ENCODE measurements at places on chromosomes 11 and 22.

DNA sequence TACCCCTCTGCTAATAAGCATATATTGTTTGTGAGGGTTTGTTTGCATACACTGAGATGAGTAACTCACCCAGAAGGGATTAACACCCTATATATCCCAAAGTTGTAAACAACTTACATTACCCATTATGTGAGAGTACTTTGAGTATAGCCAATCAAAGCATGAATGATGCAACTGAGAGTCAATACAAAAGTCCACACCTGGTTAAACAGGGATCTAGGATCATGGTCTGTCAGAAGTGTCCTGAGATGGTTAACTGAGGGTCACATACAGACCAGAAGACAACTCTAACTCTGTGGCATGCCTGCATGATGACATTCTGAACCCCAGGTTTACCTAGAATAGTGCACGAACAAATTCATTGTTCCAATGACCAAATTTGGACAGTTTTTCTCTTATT is 17.4 kb upstream of the OR10A5 start:
- DNase-seq: no peak

DNA sequence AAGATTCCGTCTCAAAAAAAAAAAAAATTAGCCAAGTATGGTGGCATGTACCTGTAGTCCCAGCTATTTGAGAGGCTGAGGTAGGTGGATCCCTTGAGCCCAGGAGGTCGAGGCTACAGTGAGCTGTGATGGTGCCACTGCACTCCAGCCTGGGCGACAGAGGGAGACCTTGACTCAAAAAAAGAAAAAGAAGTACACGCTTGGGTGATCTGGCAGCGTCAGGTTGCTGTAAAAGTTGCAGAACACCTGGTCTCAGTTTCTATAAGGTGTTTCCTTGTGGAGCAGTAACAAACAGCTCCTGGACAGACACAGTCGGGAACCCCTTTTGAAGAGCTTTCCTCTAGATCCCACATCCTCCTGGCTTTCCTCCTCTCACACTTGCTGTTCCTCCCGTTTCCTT is 45.8 kb downstream of the SCGB1A1 start:
- no peak for DNase-seq

- DNase-seq: no peak
Measured at GRCh38 chr22:19622061-19622441, 92.3 kb upstream of the SEPTIN5 start.

GRCh38 chr11:103671143-103671651 is 365.2 kb upstream of the DDI1 start:
- DNase-seq: no peak

DNA sequence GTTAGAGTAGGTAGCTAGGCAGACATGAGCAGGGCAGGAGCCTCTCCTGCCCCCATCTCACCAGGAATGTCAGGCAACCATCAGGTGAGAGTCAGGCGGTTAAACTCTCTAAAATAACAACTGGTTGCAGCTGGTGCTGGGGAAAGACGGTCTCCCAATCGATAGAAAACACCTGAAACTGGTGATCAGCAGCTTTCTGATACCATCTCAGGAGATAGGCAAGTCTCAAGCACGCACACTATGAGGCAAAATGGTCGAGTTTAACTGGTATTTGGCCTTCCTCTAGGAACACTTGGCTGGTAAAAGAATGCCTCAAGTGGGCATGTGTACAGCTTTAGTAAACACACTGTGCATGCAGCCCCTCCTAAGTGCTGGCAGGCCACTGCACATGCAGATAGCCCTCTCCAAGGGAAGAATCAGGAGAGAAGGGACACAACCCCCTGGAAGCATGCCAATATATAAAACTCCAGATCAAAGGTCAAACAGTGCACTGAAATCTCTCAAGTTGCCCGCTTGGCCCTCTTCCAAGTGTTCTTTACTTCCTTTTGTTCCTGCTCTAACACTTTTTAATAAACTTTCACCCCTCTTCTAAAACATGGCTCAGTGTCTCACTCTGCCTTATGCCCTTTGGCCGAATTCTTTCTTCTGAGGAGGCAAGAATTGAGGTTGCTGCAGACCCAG is 88.7 kb downstream of the USP35 start:
- no peak for DNase-seq

GRCh38 chr11:72954860-72955259 is 140.6 kb downstream of the ATG16L2 start:
- no peak for DNase-seq

DNA sequence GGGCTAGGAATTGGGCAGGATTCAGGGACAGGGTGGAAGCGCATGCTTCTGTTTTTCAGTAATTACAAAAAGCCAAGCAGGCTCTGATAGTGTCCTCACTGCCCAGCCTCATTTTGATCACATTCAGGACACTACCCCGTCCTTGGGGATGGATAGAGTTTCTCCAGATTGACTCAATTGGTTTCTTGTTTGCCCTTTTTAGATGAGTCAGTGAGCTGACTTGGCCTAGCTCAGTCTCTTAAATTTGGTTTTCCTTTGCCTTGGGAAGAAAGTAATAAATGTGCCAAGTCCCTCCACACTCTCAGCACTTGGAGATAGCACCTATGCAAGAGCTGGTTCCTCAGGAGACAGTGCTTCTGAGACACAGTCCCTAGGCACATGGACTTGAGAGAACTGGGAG is 25.5 kb downstream of the DKK3 start:
- peak; percentile 74 for DNase-seq

- no peak for DNase-seq
Measured at GRCh38 chr11:11280826-11281225, 72.2 kb downstream of the CSNK2A3 start.

- no peak for DNase-seq
Measured at GRCh38 chr11:24598641-24599040, 101.8 kb downstream of the LUZP2 start.

- DNase-seq: no peak
Measured at GRCh38 chr11:130133716-130134115, 25.9 kb upstream of the ST14 start.

DNA sequence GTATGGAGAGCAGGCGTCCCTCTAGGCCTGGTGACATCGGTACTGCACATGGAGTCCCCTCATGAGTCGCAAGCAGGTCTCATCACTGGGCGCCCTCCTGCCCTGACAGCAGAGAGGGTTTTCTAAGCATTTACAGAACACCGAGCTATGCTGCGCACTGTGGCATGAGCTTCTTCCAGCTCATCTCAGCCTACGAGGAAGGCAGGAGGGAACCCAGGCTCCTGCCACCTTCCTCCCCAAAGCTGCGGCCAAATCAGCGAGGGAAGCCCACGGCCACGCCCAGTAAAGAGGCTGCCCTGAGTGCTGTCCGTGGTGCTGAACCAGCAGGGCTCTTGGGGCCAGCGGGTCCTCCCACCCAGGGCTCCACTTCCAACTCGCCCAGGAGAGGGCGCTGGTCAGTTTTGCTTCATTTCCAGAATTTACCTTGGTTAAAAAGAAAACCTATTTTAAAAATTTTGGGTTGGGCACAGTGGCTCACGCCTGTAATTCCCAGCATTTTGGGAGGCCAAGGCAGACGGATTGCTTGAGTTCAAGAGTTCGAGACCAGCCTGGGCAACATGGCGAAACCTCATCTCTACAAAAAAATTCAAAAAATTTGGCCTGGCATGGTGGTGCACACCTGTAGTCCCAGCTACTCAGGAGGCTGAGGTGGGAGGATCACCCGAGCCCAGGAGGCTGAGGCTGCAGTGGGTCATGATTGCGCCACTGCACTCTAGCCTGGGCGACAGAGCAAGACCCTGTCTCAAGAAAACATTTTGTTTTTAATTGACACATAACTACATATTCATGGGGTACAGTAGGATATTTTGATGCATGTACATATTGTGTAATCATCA is 34.2 kb downstream of the PHF21B start:
- DNase-seq: peak; percentile 90

GRCh38 chr11:119964136-119965025 is 173.5 kb downstream of the TRIM29 start:
- peak; percentile 69 for DNase-seq

DNA sequence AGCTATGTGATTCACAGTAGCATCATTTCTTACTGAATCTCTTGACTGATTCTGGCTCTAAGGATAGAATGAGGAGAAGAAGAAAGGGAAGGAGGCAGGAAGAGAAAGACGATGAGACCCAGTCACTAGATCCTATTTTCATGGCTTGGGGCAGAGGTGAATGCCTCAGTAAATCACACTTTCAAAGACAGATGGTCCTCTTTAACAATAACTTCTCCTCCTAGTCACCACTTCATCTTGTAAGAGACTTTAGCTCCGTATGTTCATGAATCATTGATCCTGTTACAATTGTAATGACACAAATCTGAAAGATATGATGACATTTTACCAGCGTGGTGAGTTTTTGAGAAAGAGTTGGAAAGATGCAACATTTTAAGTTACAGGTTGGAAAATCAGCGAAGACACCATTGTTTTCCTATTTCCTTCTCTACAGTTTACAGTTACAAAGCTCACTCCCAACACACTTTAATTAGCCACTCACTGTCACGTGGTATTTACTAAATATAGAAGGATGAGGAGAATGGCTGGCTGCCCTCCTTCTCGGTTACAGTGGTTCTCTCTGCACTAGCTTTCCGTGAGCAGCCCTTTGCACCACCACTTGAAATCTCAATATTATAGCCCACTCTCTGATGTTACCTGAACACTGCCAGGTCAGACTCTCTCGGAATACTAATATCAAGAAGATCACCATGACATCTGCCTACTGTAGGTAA is 205.8 kb downstream of the CADM1 start:
- DNase-seq: no peak

DNA sequence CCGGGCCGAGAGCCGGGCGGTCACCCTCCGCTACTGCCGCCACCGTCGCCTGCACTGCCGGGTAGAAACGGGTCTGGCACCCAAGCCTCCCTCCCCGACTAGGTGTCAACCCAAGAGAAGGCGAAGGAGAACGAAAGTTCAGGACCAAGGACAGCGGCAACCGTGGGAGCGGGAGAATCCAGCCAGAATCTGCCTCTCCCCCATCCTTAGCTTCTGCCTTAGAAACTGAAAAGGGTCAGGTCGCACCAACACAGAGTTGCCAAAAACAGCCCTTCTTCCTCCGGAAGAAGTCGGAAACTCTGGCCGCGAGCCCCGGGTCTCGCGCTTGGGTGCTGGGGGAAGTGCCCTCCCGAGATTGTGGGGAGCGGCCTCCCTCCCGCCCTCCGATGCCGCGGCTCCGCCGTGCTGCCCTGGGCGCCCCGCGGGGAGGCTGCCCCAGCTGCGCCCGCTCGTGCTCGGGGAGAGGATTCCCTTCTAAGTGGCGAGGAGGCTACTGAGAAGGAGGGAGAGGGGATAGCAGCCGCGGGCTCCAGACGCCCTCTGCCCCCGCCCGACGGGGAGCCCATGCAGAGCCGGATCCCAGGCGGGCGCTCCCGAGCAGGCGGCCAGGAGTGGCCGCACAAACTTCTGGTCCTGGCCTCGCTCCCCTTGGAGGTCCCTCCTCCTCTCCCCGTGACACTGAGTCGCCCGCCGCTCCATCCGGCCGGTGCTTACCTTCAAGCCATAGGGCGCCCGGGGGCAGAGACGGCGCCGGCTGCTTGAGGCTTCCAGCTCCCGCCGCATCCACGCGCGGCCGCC is 637 bp downstream of the DRD2 start:
- peak; percentile 83 for DNase-seq

GRCh38 chr22:34390400-34390799 is 470.1 kb upstream of the LARGE1 start:
- DNase-seq: no peak

- no peak for DNase-seq
Measured at GRCh38 chr22:49240472-49240871, 587.2 kb downstream of the BRD1 start.

- peak; percentile 74 for DNase-seq
Measured at GRCh38 chr11:72771507-72771906, 19.3 kb upstream of the ARAP1 start.

DNA sequence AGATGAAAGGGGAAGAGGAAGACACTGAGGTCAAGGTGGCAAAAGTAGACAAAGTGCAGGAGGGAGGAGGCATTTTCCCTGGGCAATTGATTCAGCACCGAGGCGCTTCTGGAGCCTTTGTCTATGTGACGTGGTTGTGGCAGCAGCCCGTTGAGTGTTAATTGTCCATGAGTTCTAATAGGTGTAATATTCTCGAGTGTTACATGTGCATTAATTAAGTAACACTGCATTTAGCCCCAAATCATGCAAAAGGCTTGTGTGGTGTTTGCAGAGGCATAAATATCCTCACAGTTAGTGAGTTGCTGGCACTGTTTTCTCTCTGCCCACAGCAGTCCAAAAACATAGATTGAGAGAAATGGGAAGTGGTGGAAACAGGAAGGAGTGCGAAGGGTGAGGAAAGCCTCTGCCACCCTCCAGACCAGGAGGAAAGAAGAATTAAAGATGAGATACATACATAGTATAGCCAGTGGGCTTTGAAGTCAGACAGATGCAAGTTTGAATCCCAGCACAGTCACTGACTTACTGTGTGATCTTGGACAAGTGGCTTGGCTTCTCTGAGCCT is 361.2 kb downstream of the MN1 start:
- no peak for DNase-seq

DNA sequence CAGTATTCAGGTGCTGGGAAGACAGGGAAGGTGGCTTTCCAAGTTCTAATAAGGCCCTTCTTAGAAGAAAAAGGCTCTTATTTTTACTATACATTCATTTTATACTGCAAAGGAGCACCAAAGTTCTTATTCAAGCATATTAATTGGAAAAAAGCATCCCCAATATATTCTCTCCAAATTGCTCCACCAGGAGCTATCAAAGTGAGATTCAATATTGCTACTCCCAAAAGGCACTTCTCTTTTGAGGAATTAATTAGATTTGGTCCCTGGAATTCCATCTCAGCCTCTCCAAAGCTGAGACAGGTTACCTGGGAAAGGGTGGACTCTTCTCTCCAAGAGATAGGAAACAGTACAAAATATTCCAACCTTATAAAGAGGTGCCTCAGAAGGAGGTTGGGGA is 134.1 kb downstream of the LARGE1 start:
- no peak for DNase-seq

DNA sequence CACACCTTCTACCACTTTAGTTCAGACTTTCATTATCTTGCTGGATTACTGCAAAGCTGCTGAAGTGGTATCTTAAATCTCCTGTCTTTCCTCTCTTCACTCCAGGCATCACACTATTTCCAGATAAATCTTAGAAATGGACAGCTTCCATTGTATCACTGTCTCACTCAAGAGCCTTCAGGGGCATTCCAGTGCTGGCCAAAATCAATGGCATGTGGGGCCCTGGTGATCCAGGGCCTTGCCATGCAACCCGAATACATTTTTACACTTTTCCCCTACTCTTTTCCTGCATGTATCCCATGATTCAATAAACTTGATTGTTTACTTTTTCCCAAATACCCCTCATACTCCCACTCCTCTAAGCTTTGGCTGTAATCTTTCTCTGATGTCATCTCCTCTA is 39.4 kb upstream of the DEUP1 start:
- no peak for DNase-seq

GRCh38 chr22:33796494-33796893 is 123.8 kb downstream of the LARGE1 start:
- no peak for DNase-seq

- no peak for DNase-seq
Measured at GRCh38 chr11:116457336-116458007, 315.3 kb downstream of the BUD13 start.

Data from adipocyte (in vitro differentiated cells).